Activated CD8-positive, alpha-beta memory T cell treated with anti-CD3 and anti-CD28 coated beads, Interleukin-2, amount 50 U/mL, for 4 hours (primary cell): ENCODE measurements at places on chromosomes 11 and 22.
A peak's percentile ranks its signal among the peaks of the same experiment; 100 is the strongest.

DNA sequence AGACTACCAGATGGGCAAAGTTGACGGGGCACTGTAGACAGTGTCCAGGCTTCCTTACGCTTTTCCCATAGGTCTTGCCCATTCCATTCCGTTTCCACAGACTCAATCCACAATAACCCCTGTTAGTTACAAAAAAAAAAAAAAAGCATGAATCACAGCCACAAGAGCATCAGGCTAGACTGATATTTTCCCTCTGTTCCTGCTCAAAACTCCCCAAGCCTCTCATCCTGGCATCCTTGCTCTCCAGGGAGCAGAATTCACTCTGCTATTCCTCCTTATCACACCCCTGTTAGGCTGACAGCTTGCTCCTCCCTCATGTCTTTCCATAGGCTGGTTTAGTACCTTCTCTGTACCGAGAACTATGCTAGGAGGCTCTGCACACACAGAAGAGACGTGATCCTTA, 42.2 kb downstream of the TMEM123 start:
- DNase-seq: no peak

DNA sequence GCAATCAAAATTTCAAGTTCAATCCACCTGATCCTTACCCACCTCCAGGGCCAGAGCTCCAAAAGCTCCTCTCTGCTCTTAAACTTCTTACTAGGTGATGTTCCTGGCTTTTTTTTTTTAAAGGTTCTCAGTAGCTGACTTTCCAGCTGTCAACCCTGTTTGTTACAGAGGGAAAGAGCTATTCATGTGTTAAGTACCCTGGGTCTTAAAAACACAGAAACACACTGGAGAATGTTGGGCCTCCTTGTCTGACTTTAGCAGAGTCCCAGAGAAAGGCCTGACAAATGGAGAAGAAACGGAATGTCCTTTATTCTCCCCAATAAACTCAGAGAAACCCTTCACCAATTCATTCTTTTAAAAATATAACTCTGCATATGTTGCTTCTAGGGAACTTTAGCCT, 3.2 kb downstream of the LRRC4C start:
- DNase-seq: no peak

DNA sequence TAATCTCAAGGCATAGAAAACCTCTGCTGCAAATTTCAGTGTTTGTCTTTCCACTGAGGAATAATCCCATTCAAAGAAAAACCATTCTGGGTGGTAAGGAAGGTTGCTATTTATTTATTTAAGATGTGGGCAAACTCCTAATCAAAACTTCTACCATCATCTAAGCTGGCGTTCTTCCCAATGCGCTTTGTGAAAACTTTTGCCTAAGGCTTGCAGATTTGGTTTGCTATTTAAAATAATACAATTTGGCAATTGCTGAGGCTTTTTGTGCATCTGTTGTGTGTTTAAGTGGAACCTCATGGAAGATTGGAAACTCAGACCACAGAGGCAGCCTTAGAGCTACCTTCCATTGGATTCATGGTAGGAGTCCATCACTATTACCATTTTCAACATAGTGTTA, 309.0 kb downstream of the BLID start:
- DNase-seq: no peak

GRCh38 chr22:30310881-30311771, 15.6 kb downstream of the TBC1D10A start:
- no peak for DNase-seq

DNA sequence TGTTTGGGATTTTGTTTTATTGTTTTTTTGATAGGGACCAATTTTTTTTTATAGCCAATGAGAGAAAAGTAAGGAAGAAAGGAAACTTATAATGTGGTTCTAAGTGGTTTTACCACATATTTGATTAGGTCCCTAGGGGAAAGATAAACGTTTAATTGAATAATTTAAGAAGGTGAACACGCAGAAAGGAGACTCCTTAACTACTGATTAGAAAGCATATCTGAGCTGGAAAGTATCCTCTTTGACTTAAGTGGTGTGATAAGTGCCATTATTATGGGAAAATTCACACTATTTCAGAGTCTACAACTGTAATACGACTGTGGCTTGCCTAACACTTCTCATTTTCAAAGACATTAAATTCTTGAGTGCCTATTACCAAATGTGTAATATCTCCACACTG, 106.5 kb upstream of the GRAMD1B start:
- DNase-seq: no peak

GRCh38 chr22:19525666-19526065, 1.5 kb upstream of the CLDN5 start:
- no peak for DNase-seq

- no peak for DNase-seq
Measured at GRCh38 chr22:17218341-17218740, 894 bp downstream of the ADA2 start.

DNA sequence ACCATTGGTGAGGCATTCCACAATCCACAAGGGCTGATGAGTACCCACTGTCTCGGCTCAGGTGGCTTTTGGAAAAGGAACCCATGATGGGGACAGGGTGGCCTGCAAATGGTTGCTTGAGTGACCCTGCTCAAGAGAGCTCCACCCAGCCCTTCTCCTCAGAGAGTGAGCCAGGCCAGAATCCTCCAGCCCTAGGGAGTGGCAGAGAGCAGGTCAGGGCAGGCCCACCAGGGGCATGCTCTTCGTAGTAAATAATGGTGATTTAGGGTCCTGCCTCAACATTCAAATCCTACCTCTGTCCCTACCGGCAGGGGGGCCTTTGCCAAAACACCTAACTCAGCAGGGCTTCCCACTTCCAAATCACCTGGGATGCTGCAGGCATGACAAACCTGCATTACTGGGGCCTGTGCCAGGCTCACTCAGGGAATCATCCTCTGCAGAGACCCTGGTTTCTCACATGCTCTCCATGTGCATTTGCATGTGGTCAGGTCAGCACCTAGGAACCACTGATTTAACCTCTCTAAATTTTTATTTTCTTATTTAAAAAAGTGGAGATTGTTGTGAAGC, 17.3 kb upstream of the TP53I11 start:
- DNase-seq: no peak

DNA sequence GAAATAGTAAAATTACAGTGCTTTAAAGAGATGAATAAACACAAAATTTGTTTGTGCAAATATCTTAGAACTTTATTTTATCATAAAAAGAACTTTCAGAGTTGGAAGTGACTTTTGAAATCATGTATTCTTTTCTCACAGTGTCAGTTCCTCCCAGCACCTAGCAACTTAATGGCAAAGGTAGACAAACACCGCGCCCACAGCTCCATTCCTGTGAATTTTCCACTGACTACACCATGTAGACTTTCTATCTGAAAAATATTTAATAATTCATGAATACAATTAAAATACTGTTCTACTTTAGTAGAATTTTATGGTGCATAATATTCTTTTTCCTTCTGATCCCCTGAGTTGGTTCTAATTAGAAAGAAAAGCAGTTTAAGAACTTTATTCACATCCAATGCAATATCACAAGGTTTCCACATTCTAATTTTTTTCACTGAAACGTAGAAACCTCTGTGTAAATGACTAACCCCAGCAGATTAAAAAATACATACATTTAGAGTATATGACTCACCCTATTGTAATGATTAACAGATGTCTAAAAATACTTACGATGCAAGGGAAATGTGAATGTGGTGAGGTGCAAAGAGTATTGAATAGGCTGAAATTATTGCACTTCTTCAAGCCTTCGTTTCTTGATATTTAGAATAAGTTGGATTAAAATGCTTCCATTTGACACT, 218.2 kb upstream of the CCDC179 start:
- DNase-seq: no peak

- peak; percentile 64 for DNase-seq
Measured at GRCh38 chr11:61752117-61752924, at the start of gene MYRF. Gene MYRF (plus strand): TSS chr11:61752636. CDS start chr11:61752745, 109 bp downstream.

- no peak for DNase-seq
Measured at GRCh38 chr11:63556404-63557013, 6.7 kb downstream of the PLAAT2 start.

DNA sequence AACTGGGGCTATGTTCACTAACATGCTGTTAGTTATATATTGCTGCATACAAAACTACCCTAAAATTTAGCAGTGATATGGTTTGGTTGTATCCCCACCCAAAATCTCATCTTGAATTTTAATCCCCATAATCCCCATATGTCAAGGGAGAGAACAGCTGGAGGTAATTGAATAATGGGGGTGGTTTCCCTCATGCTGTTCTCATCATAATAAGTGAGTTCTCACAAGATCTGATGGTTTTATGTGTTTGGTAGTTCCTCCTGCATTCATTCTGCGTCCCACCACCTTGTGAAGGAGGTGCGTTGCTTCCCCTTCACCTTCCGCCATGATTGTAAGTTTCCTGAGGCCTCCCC, 10.0 kb upstream of the PATL1 start:
- DNase-seq: no peak

- no peak for DNase-seq
Measured at GRCh38 chr11:106424111-106424510, 346.6 kb downstream of the AASDHPPT start.
